ENCODE measurements at places on chromosomes 11 and 22.

DNA sequence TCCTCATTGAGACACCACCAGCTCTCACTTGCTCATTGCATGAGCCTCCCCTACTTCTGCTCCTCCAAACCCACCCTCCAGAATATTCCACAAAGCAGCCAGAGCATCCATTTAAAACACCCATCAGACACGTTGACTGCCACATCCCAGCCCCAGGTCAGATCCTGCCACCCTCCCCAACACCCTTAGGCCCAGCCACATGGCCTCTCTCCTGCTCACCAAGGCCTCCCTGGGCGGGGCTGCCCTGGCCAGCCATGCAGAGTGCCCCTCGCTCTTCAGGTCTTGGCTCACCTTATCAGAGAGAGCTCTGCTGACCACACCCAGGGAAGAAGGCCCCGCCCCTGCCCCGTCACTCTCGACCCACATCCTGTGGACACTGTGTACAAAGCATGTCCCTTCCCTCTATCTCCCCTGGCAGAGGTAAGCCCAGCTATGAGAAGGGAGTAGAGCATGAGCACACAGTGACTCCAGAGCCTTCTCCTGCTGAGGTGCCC, 106.8 kb downstream of the MICAL3 start:
- H3K4me3 ChIP-seq, result no peak overlapping the region
- no peaks in the 10 kb centered on the region for H3K36me3 ChIP-seq
- peaks cover 47% of the 10 kb centered on the region for H3K4me1 ChIP-seq

DNA sequence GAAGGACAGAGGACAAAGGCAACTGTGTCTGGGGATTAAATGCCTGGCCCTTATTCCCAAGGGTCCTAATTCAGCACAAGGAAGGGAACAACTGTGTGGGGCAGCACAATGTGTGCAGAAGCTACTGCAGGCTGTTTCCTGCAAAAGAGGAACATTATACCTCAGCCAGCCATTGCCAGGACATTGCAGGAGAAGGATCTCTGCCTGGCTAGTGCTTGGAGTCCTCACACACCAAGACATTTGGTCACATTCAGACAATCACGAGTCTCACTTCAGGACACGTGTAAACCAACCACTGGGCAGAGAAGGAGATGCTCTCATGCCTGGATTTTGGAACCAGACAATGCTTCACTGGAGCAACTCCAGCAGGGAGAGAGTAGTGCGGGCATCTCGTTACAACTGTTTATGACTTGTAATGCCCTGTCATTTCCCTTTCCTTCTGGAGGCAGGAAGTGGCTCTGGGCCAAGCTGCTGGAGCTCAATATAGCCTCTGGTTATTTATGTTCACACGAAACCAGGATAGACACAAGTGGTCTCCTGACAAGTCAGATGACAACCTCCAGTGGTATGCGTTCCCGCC, 23.9 kb upstream of the ZC3H12C start:
- no peak overlapping the region for H3K4me3 ChIP-seq
- H3K36me3 ChIP-seq, result no peaks in the 10 kb centered on the region
- peaks cover 8% of the 10 kb centered on the region for H3K4me1 ChIP-seq
- peak; percentile 89 for DNase-seq

DNA sequence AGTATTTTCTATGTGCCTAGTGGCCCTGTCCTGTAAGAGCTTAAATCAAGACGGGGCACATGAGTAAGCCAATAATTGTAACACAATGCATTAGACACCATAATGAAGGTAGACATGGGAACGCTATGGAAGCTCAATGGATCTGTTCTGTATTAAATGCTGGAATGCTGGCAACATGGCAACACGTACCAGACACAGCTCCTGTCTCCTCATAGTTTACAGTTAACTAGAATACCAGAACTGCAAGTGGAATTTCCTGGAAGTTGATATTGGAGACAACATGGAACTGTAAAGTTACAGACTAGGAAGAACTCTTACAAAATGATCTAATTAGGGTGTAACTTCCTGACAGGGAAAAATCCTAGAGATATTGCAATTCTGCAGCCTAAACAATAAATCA, 12.4 kb downstream of the P4HA3 start:
- H3K4me3 ChIP-seq, result no peak overlapping the region
- no peaks in the 10 kb centered on the region for H3K27me3 ChIP-seq
- no peak for DNase-seq
- H3K36me3 ChIP-seq, result no peaks in the 10 kb centered on the region

GRCh38 chr11:17692931-17693330, 26.4 kb upstream of the MYOD1 start:
- no peak overlapping the region for H3K4me3 ChIP-seq
- H3K27ac ChIP-seq, result no peak overlapping the region
- no peak for DNase-seq

DNA sequence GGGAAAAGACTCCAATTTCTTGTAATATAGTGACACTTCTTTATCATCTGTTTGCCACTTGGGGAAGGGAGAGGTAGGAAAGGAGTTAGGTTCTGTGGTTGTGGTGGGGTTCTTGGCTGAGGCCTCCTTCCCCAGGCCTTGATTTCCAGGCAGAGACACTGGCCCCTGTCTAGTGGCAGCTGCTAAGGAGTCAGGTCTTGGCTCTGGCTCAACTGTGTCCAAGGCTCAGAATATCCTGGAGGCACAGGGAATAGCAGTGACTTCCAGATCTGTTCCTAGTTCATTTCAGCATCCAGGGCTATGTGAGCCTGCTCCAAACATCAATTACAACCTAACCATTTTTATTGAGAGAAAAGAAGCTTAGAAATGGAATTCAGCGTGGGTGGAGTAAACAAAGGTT, 29.5 kb downstream of the PPFIBP2 start:
- no peak overlapping the region for H3K27ac ChIP-seq
- no peaks in the 10 kb centered on the region for H3K4me1 ChIP-seq
- no peak overlapping the region for H3K4me3 ChIP-seq
- DNase-seq, result no peak
- H3K27me3 ChIP-seq, result peaks cover 26% of the 10 kb centered on the region
- H3K36me3 ChIP-seq, result no peaks in the 10 kb centered on the region

- peaks cover 32% of the 10 kb centered on the region for H3K27me3 ChIP-seq
- H3K36me3 ChIP-seq, result no peaks in the 10 kb centered on the region
- H3K27ac ChIP-seq, result no peak overlapping the region
These were observed 56.1 kb upstream of the POU2AF1 start for GRCh38 chr11:111435046-111435698.

- peak overlapping the region; percentile 83 for H3K4me3 ChIP-seq
- no peak overlapping the region for H3K27ac ChIP-seq
- H3K27me3 ChIP-seq, result no peaks in the 10 kb centered on the region
- peaks cover 5% of the 10 kb centered on the region for H3K36me3 ChIP-seq
- no peak for DNase-seq
These were observed 845 bp upstream of the RAB36 start for GRCh38 chr22:23144432-23144831.

- DNase-seq, result peak; percentile 74
- no peaks in the 10 kb centered on the region for H3K27me3 ChIP-seq
- peaks cover 37% of the 10 kb centered on the region for H3K4me1 ChIP-seq
- no peak overlapping the region for H3K4me3 ChIP-seq
- peaks cover 4% of the 10 kb centered on the region for H3K36me3 ChIP-seq
These were observed 30.4 kb downstream of the ADAMTS15 start for GRCh38 chr11:130478881-130479280.

- H3K36me3 ChIP-seq, result no peaks in the 10 kb centered on the region
- H3K27me3 ChIP-seq, result peaks cover 9% of the 10 kb centered on the region
- peak overlapping the region; percentile 56 for H3K4me3 ChIP-seq
- peak; percentile 79 for DNase-seq
These were observed 17.5 kb downstream of the KCNJ5 start for GRCh38 chr11:128908391-128909246.

DNA sequence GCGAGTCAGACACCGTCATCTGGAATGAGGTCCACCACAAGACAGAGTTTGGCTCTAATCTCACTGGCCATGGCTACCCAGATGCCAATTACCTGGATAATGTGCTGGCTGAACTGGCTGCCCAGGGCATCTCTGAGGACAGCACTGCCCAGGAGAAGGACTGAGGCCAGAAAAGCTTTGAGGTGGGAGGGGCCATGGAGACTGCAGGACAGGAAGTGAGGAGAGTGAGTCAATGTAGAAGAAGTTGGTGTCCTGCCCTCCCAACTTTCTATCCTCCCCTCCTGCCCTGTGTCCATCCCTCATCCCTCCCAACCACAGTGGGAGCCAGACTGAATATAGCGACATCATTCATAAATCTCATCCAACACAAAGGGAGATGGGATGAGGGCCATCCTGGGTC, 8.0 kb downstream of the MPEG1 start:
- no peak overlapping the region for H3K4me3 ChIP-seq
- no peaks in the 10 kb centered on the region for H3K4me1 ChIP-seq
- no peak for DNase-seq

DNA sequence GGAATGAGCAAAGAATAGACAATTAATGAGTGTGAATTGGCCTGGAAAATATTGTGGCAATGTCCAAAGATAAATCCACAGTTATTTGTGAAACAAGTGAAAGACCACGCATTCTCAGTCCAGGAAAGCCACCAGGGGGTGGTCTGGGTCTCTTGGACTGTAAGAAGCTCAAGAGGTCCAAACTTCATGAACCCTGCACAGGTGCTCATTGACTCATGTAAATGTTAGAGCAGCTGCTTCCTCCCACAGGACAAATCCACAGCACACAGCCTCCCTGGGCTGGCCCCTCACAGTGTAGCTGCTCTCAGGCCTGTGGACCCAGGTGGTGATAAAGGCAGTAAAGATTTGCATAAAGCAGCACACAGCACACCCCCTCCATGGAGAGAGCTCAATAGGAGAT, 114.0 kb downstream of the ZNF280B start:
- H3K27ac ChIP-seq, result no peak overlapping the region
- H3K4me1 ChIP-seq, result peaks cover 2% of the 10 kb centered on the region
- H3K36me3 ChIP-seq, result no peaks in the 10 kb centered on the region
- H3K4me3 ChIP-seq, result no peak overlapping the region
- no peak for DNase-seq

- no peak overlapping the region for H3K27ac ChIP-seq
- H3K4me3 ChIP-seq, result no peak overlapping the region
- no peak for DNase-seq
- no peaks in the 10 kb centered on the region for H3K36me3 ChIP-seq
These were observed 3.1 kb upstream of the CATSPERZ start for GRCh38 chr11:64296830-64297698.

DNA sequence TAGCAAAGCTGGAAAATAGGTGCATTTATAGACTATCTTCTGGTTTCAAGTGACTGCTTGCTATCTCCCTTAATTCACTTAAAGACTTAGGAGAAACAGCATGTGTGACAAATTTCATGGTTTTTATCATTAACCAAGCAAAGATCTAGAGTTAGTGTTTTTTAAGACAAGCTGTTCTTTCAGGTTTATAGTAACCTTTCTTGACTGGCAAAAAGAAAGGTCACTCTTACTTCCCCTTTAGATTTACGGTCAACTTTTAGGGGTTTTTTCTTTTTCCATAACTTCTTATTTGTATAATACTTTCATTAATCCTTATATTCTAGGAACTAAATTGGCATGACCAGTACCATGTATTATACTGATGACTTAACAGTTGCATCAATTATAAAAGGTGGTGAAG, 46.6 kb downstream of the KDM2A start:
- no peaks in the 10 kb centered on the region for H3K27me3 ChIP-seq
- peaks cover 2% of the 10 kb centered on the region for H3K4me1 ChIP-seq
- no peak overlapping the region for H3K27ac ChIP-seq
- peaks cover 21% of the 10 kb centered on the region for H3K36me3 ChIP-seq
- DNase-seq, result no peak

DNA sequence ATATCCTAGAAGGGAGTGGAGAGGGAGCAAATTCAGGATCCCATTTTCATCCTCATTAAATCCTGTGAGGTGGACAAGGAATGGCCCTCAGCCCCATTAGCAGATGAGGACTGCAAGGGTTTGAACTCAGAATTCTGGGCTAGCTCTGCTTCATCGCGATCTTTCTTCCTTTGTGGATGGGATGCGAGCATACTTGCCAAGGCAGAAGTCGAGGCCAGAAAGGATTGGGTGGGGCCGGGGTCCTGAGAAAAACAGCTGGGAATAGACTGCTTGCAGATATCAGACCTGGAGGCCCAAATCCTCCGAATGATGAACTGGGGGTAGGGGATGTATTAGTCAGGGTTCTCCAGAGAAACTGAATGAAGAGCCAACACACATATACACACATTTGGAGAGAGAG, 179.0 kb downstream of the CHST1 start:
- H3K27me3 ChIP-seq, result peaks cover 13% of the 10 kb centered on the region
- no peak overlapping the region for H3K4me3 ChIP-seq
- DNase-seq, result no peak
- H3K36me3 ChIP-seq, result no peaks in the 10 kb centered on the region
- no peak overlapping the region for H3K27ac ChIP-seq
- H3K4me1 ChIP-seq, result no peaks in the 10 kb centered on the region

- no peak for DNase-seq
- H3K27ac ChIP-seq, result no peak overlapping the region
- no peaks in the 10 kb centered on the region for H3K27me3 ChIP-seq
- H3K4me3 ChIP-seq, result no peak overlapping the region
These were observed 89.7 kb downstream of the LARGE2 start for GRCh38 chr11:46012185-46012584.

GRCh38 chr11:124612567-124613246, 1.5 kb downstream of the PANX3 start:
- no peaks in the 10 kb centered on the region for H3K36me3 ChIP-seq
- H3K27ac ChIP-seq, result no peak overlapping the region
- peaks cover 27% of the 10 kb centered on the region for H3K27me3 ChIP-seq

GRCh38 chr22:23404689-23405365, 175.3 kb downstream of the IGLL1 start:
- peaks cover 23% of the 10 kb centered on the region for H3K4me1 ChIP-seq
- no peak overlapping the region for H3K4me3 ChIP-seq
- H3K36me3 ChIP-seq, result no peaks in the 10 kb centered on the region
- H3K27ac ChIP-seq, result no peak overlapping the region

DNA sequence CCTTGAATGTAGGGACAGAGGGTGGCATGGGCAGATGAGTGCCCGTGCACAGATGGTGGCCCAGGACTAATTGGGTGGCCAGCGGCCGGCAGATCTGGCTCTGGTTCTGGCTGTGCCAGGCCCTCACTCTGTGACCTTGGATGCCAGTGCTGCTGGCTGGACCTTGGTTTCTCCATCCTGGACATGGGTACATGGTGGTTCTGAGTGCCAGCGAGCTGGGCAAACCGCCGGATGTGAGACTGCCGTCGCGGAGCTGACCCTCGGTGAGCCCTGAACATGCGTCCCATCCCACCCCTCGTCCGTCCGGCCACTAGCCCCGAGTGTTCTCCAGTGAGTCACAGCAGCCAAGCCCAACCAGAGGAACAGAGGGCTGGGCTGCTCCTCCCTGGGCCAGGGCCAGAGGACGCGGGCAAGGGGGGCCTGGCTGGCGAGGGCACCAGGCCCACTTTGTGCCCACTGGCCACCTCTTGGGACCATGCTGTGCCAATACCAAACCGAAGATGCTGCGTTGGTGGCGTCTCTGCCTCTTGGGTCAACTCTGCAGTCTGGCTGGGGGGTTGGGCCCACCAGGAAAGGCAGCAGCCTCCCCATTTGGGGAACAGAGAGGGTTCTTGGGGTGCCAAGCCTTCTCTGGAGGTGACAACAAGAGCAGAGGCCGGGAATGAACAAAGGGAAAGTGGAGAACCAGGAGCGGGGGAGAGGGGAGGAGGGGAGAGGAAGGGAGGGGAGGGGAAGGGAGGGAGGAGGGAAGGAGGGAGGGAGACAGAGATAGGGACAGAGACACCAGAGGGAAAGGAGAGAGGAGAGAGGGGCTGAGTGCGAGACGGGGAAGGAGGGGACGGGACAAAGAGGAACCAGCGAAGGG, 10.7 kb downstream of the LSP1 start:
- H3K36me3 ChIP-seq, result no peaks in the 10 kb centered on the region
- H3K27me3 ChIP-seq, result peaks cover 15% of the 10 kb centered on the region
- H3K4me3 ChIP-seq, result no peak overlapping the region
- H3K27ac ChIP-seq, result peak overlapping the region; percentile 68
- peak; percentile 92 for DNase-seq
- peaks cover 40% of the 10 kb centered on the region for H3K4me1 ChIP-seq
